SJSA1 (cell line): ENCODE measurements at places on chromosomes 6 and 20. TPM values are rescaled to one million over a fixed set of nuclear protein-coding genes. Genes with fewer than 3 reads are reported as not detected.

DNA sequence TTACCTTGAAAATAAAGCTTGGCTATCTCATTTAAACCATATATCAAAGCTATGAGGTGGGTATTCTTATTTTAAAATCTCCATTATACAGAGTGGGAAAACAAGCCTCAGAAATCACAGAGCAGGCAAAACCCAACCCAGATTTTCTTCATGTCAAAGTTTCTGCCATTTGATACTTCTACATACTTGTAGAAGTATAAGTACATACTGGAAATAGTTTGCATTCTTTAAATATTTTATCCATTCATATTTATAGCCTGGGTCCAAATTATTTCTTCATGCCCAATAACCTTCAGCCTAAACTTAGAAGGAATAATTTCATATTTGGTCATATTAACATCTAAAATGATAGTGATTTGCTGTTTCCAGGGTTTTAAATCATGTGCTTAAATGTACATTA lies 61.8 kb downstream of the MLIP start:
- no peak overlapping the region for H3K4me3 ChIP-seq
- no peaks in the 10 kb centered on the region for H3K27me3 ChIP-seq
- H3K36me3 ChIP-seq, result no peaks in the 10 kb centered on the region
- no peak for DNase-seq
- H3K4me1 ChIP-seq, result no peaks in the 10 kb centered on the region

DNA sequence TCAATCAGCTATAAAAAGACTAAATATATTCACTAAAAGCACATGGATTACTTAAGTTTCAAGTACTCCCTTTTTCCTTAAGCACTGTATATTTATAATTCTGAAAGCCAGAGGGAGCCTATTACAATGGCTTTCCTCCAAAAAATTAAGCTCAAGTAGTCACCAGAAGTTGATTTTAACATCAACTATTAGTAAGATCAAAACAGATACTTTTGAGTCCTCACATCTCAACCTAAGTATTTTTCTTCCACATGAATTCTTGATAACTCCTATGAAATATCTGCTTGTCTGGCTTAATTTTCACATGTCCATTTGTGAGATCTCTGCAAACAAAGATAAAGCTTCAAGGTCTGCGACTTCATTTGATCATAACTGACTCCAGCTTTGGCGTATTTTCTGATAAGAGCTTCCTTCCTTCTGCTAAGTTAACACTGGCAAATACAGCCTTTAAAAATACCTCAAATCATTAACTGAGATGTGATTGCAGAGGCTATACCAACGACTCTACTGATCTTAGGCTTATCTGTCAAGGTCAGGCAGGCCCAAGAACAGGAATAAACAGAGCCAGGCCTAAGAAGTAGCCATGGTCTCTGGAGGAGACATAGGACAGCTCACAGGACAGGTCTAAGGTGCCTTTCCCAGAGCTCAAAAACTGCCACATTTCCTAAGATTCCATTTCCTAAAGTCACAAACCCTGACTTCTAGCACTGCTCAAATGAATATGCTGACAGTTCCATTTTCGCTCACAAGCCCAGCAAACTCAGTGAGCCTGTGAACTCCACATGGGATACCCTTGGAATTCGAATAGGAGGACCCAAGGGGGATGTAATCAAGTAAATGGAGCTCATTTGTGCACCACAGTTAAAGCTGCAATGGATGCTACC lies 10.0 kb downstream of the SNX5 start:
- H3K27me3 ChIP-seq, result no peaks in the 10 kb centered on the region
- DNase-seq, result no peak
- peaks cover 64% of the 10 kb centered on the region for H3K36me3 ChIP-seq
- H3K27ac ChIP-seq, result peak overlapping the region; percentile 32; the same call in 1 of the 2 replicates
- H3K4me1 ChIP-seq, result peaks cover 47% of the 10 kb centered on the region

- DNase-seq, result no peak
- peaks cover 22% of the 10 kb centered on the region; the same call in 1 of the 2 replicates for H3K27me3 ChIP-seq
- no peaks in the 10 kb centered on the region for H3K36me3 ChIP-seq
- no peak overlapping the region for H3K27ac ChIP-seq
- no peak overlapping the region for H3K4me3 ChIP-seq
These were observed 5.7 kb downstream of the ARHGAP40 start for GRCh38 chr20:38607351-38607750.

DNA sequence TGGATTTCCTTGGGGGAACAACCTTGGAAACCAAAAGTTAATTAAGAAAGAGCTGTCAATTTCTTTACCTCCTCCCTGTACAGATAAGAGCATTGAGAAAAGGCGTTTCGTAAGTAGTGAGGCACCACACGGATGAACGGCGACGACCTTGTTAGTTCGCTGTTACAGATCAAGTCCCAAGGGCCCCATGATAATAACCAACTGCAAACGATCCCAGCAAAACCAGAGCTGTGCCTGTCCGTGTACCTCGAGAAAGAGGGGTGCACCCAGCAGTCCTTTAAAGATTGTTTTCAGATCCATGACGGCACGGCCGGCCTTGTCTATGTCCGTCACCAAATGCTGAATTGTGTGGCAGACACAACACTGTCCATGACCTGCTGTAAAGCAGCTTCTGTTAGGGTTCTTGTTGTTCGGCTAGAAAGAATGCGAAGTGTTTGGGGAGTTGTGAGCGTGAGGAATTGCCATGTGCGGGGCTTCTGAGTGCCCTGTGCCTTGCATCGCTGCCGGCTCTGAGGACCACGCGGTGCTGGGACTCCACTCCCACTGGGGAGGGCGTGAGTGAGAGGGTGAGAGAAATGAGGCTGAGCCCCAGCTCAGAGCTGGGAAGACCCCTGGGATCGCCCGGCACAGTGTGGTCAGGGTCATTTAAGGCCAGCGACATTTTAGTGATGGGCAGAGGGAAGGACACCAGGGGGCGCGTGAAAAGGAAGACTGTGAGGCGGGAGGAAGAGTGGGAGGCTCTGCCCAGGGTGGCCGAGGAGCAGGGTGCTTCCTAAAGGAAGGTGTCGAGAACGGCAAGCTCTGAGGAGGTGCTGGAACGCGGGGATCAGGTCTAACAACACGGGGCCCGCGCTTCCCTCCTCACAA lies 136.8 kb upstream of the RPS6KA2 start:
- no peak for DNase-seq
- H3K27me3 ChIP-seq, result peaks cover 9% of the 10 kb centered on the region
- H3K36me3 ChIP-seq, result no peaks in the 10 kb centered on the region
- no peak overlapping the region for H3K4me3 ChIP-seq
- H3K4me1 ChIP-seq, result no peaks in the 10 kb centered on the region

- H3K4me1 ChIP-seq, result peaks cover 17% of the 10 kb centered on the region
- H3K4me3 ChIP-seq, result no peak overlapping the region
These were observed 53.2 kb upstream of the CEP162 start for GRCh38 chr6:84280639-84281038.

GRCh38 chr6:158970640-158971275 lies 29.2 kb downstream of the RSPH3 start:
- H3K4me3 ChIP-seq, result no peak overlapping the region
- H3K36me3 ChIP-seq, result 0 out of 2 replicates have a peak, but pooled peaks cover 4% of the 10 kb centered on the region
- no peak overlapping the region for H3K27ac ChIP-seq

DNA sequence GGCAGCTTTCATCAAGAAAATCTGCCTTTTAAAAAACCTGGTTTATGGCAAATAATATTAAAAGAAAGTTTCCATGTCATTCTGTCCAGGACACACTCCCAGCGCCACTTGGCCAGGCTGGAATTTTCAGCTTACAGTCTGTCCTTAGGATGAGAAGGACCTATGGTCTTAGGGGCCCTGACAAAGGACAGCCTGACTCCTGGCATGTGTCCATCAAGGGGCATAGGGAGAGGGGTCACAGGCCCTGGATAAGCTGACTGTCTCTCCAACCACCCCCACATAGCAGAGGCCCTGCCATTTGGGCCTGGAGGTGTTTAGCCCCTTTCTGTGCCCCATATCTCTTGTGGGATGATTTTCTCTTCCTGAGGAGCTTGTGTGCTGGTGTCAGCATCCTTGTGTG lies 60.6 kb downstream of the ADTRP start:
- DNase-seq, result no peak
- H3K4me1 ChIP-seq, result no peaks in the 10 kb centered on the region
- H3K27ac ChIP-seq, result no peak overlapping the region
- no peaks in the 10 kb centered on the region for H3K27me3 ChIP-seq
- H3K36me3 ChIP-seq, result no peaks in the 10 kb centered on the region; the same call in 1 of the 2 replicates

GRCh38 chr20:47551841-47552240 lies 50.2 kb downstream of the NCOA3 start:
- no peaks in the 10 kb centered on the region for H3K36me3 ChIP-seq
- DNase-seq, result no peak
- H3K27me3 ChIP-seq, result no peaks in the 10 kb centered on the region
- H3K27ac ChIP-seq, result no peak overlapping the region
- no peak overlapping the region for H3K4me3 ChIP-seq

GRCh38 chr6:72683797-72684196 lies 61.9 kb downstream of the KCNQ5 start:
- DNase-seq, result no peak
- no peaks in the 10 kb centered on the region for H3K27me3 ChIP-seq
- no peak overlapping the region for H3K4me3 ChIP-seq
- no peaks in the 10 kb centered on the region for H3K4me1 ChIP-seq

DNA sequence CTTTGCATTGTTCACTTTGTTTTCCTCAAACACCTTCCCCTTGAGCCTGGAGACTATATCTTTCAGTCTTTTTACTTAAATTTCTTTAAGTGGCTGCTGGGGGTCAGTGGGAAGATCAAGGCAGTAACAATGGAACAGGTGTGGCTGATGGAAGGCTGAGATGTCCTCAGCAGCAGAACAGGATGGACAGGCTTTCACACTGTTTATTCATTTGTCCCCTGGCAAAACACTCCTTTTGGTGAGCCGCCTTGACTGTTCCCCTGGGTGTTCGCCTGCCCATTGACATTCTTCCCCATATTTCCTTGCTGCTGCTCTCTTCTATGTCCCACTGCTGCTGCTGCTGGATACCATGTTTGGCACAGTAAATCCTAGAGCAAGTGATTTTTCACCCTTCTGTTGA lies 38.1 kb downstream of the RNF144B start:
- H3K36me3 ChIP-seq, result no peaks in the 10 kb centered on the region
- H3K4me3 ChIP-seq, result no peak overlapping the region
- H3K4me1 ChIP-seq, result no peaks in the 10 kb centered on the region
- no peaks in the 10 kb centered on the region for H3K27me3 ChIP-seq
- no peak overlapping the region for H3K27ac ChIP-seq

TPD52L1 gene
- total RNA-seq, result 39.2 and 47.9 TPM in 2 replicates

PSORS1C1 gene
- 0.39 and 0.53 TPM in 2 replicates for total RNA-seq

- no peaks in the 10 kb centered on the region for H3K4me1 ChIP-seq
- H3K27me3 ChIP-seq, result no peaks in the 10 kb centered on the region
- no peak overlapping the region for H3K4me3 ChIP-seq
- no peak overlapping the region for H3K27ac ChIP-seq
These were observed 32.0 kb downstream of the POM121L2 start for GRCh38 chr6:27280064-27280539.

C20orf204 gene
- 0.24 and 0.94 TPM in 2 replicates for total RNA-seq

- no peaks in the 10 kb centered on the region for H3K27me3 ChIP-seq
- no peak overlapping the region for H3K4me3 ChIP-seq
- DNase-seq, result peak; percentile 96
- H3K4me1 ChIP-seq, result peaks cover 37% of the 10 kb centered on the region
These were observed 116.6 kb downstream of the MRPL14 start for GRCh38 chr6:44010411-44011349.

SAPCD1 gene
- total RNA-seq, result 1.4 TPM in 1 of 2 replicates, not detected in the other

DNA sequence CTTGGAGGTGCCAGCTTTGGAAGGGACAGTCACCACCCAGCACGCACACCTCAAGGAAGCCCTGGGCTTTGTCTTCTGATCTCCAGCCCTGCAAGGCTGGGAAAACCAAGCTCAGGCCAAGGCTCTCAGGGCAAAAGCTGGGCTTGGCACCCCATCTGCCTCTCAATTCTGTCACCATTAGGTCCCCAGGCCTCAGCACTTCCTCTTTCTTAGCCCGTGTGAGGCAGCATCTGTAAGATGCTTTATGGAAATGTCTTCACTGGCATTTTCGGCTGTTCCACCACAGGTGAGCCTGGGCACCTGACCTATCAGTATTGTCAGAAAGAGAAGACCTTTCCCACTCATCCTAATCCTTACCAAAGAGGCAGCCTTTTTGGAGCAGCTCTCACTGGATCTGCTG lies 24.6 kb downstream of the GMEB2 start:
- DNase-seq, result no peak
- H3K27ac ChIP-seq, result no peak overlapping the region
- peaks cover 39% of the 10 kb centered on the region for H3K36me3 ChIP-seq

RSPO3 gene
- not detected in 2 replicates for total RNA-seq

- no peak for DNase-seq
- H3K27me3 ChIP-seq, result peaks cover 50% of the 10 kb centered on the region
- no peak within 1 kb of the TSS for H3K27ac ChIP-seq
- H3K4me3 ChIP-seq, result peak within 1 kb of the TSS; percentile 37
- no peaks in the 10 kb centered on the region for H3K36me3 ChIP-seq
These were observed at the start of gene TSHZ2 for GRCh38 chr20:52972190-52972937. Gene TSHZ2, plus strand, starts transcription at chr20:52972358. Its CDS starts 936 bp downstream, at chr20:52973294.

DNA sequence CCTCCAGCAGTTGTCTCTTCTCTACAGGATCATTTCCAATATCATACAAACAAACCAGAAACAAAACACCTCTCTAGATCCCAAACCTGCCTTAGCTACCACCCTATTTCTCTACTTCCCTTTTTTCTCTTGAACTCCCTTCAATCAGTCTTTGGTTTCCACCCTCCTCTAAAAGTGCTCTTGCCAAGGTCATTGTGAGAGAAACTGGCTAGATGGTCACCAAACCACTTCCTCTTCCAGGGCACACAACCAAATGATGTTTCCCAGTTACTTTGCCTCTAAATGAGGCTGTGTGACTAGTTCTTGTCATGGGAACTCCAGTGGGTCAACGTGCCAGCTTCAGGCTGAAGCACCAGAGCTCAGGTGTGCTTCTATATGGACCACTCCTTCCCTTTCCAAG lies 85.8 kb upstream of the ARMC2 start:
- no peak for DNase-seq
- no peak overlapping the region for H3K4me3 ChIP-seq
- H3K36me3 ChIP-seq, result no peaks in the 10 kb centered on the region
- H3K4me1 ChIP-seq, result no peaks in the 10 kb centered on the region

SLC17A3 gene
- not detected in 2 replicates for total RNA-seq

DNA sequence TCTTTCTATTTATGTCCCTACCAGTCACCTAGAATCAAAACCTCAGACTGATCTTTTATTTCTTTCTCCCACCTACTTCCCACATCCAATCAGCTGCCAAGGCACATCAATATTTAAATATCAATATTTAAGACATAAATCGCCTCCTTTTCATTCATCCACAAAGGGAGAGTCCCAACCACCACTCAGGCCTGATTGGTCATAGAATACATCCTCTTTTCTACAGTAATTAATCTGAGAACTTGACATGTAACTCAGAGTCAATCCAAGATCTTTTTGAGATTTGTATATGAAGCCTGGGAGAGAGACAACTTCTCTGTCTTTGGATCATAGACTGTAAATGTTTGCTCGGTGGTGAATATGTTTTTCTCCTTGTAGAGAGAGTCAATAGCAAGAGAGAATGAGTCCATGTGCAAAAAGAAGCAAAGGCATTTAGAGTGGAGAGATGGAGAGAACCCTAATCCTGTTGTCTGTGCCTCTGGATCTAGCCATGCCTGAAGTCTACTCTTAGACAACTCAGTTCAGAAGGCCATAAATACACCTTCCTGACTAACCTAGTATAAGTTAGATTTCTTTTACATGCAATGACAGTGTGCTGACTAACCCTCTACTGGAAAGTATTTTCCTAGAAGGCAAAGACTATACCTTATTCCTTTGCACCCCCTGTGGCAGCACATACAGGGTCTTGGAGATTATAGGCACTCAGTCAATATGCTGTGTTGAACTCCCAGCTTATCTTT lies 12.1 kb upstream of the NEDD9 start:
- H3K27ac ChIP-seq, result no peak overlapping the region
- 0 out of 2 replicates have a peak, but pooled peaks cover 3% of the 10 kb centered on the region for H3K4me1 ChIP-seq
